Right renal cortex interstitium (tissue), 3 donors: ENCODE measurements at places on chromosomes 1 and 21.

- no peak for DNase-seq
Measured at GRCh38 chr1:82405333-82405732, 604.6 kb downstream of the ADGRL2 start.

DNA sequence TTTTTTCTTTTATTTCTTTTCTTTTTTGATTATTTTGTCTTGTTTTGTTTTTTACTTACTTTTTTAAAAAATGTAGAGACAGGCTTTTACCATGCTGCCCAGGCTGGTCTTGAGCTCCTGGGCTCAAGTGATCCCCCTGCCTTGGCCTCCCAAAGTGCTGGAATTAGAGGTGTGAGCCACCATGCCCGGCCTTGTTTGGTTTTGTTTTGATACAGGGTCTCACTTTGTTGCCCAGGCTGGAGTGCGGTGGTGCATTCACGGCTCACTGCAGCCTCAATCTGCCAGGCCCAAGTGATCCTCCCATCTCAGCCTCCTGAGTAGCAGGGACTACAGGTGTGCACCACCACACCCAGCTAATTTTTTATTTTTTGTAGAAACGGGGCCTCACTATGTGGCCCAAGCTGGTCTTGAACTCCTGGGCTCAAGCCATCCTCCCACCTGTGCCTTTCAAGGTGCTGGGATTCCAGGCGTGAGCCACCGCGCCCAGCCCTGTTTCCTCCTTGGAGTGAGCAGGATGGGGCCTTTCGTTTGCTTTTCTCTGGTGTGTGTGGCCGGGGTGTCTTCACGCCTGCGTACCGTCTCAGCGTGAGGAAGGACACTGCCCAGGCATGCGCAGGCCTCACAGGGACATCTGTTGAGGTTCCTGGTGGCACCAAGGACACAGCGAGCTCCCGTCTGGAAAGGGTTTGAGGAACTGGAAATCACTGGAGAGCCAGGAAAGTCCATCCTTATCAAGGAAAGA lies 15.5 kb downstream of the SLC45A1 start:
- no peak for DNase-seq

DNA sequence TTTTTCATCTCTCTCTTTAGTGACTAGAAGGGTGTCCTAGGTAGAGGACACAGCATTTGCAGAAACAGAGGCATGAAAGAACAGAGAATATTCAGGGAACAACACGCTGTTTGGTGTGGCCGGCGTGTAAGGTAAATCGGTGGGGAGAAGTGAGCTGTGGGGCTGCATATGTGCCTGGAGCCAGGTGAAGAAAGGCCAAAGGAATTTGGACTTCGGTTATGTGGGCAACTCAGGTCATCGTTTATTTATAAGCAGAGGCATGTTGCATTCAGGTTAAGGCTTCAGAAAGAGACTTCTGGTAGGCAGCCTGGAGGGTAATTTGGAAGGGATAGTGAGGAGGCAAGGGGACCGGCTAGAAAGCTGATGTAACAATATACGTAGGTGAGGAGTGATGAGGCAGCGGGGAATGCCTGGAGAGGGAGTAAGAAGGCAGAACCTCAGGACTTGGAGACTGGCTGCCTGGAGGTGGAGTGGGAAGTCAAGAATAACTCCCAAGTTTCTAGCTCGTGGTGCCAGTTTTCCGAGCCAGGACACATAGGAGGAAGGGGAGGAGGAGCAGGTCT lies 64.1 kb upstream of the ACOT11 start:
- no peak for DNase-seq

- no peak for DNase-seq
Measured at GRCh38 chr1:184553845-184554244, 167.0 kb downstream of the C1orf21 start.

GRCh38 chr1:154453161-154453560 lies 48.0 kb downstream of the IL6R start:
- DNase-seq = no peak

DNA sequence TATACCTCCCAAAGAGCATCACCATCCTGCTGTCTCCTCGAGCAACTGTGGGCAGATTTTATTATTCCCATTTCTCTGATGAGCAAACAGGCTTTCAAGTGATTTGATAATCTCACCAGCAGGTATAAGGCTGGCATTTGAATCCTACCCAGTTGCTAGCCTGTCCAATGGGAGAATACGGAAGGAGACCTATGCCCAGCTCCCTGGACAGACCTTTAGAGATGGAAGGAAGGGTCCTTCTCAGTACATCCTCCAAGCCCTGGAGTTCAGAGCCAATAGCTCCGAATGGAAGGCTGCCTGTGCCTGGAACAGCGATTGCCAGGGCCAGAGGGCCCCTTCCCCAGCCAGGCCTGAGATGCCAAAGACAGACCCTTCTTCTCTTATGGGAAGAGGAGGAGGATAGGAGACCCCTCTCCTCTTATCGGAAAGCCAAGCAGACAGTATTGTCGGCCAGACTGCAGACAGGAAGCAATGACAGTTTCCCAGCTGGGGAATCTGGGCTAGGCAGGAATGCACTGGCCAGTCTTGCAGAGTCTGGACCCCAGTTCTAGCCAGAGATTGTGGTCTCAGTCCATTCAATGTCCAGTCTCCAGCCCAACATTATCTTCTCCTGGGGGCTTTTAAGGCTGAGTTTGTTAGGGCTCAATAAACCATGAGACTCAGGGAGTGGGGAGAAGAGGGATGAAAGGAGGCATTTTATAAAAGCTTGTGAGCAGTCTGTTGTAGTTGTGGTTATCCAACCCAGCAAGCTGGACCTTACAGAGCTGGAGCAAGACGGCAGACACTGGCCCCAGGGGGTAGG lies 2.0 kb downstream of the IFFO2 start:
- no peak for DNase-seq

GRCh38 chr1:25608488-25609178 lies 8.0 kb upstream of the MAN1C1 start:
- DNase-seq = no peak

DNA sequence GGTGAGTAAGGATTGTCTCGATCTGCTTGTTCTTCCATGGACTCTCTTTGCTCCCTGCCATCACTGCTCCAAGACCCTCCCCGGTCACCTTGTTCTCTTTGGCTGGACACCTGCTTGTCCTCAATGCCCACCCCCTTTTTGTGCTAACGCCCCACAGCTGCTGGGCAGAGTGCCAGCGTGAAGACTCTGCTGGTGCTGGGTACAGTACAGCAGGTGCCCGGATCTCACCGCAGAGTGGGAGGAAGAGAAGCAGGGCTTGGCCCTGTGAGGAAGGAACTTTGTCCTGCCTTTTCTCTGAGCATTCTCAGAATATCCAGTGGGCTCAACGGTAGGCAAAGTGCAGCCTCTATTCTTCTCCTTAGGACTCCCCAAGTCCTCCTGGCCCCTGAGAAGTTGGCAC lies 90.1 kb downstream of the PLXNA2 start:
- no peak for DNase-seq

- no peak for DNase-seq
Measured at GRCh38 chr1:65097076-65097475, 50.9 kb upstream of the AK4 start.

GRCh38 chr1:116794371-116794770 lies 40.1 kb downstream of the CD2 start:
- DNase-seq = no peak

DNA sequence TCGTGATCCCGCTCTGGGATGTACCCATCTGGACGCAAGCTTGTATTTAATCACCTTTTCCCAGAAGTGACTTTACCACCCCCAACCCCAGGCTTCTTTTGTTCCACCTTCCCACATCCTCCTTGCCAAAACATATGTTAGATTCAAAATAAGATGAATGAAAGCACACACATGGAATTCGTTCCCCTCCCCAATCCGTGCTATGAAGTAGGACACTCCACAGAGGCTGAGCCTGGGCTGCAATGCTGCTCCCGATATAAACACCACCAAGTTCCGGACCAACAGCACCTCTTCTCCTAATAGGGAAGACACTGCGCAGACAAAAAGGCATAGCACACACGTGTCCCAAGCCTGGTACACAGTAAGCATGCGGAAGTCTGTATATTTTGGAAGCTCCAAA lies 86.1 kb downstream of the CLSTN1 start:
- no peak for DNase-seq

- DNase-seq = no peak
Measured at GRCh38 chr1:66140072-66140471, 347.4 kb downstream of the PDE4B start.
